ENCODE measurements at places on chromosomes 5 and 9.

GRCh38 chr5:67748165-67748690 is 467.3 kb upstream of the PIK3R1 start:
- DNase-seq: no peak

- DNase-seq: no peak
Observed at GRCh38 chr5:173201636-173202265, 33.3 kb downstream of the NKX2-5 start.

- DNase-seq: no peak
Observed at GRCh38 chr5:177349762-177350161, 1.7 kb downstream of the LMAN2 start.

DNA sequence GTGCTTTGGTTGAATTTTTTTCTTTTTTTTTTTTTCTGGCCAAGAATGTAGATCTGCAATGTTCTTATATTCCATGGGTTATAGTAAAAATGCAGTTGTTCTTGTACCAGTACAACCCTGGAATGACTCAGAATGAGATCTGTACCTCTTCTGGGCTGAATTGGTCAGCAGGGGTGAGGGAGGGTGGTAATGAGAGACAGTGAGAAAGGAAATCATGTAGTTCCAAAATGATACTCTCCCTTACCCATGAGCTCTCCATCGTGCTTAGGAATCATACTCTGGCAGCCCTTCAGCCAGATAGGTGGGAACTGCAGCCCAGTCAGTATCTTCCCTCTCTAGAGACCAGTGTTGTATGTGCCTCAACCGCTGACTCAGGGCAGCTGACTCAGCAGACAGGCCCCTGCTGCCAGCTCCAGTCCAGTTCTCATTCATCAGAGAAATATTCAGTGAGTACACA is 2.1 kb upstream of the GLIS3 start:
- DNase-seq: no peak

- no peak for DNase-seq
Observed at GRCh38 chr5:72066705-72067107, 40.6 kb upstream of the MAP1B start.

GRCh38 chr5:4230471-4230785 is 634.8 kb downstream of the IRX1 start:
- DNase-seq: no peak

Data from stimulated activated effector memory CD8-positive, alpha-beta T cell treated with anti-CD3 and anti-CD28 coated beads, Interleukin-12 subunit alpha, Interleukin-12 subunit beta, amount 100 ng/mL, for 72 hours (primary cell).